ENCODE measurements at places on chromosomes 7 and 10.

- DNase-seq = no peak
Observed at GRCh38 chr7:37311355-37311754, 137.3 kb downstream of the ELMO1 start.

DNA sequence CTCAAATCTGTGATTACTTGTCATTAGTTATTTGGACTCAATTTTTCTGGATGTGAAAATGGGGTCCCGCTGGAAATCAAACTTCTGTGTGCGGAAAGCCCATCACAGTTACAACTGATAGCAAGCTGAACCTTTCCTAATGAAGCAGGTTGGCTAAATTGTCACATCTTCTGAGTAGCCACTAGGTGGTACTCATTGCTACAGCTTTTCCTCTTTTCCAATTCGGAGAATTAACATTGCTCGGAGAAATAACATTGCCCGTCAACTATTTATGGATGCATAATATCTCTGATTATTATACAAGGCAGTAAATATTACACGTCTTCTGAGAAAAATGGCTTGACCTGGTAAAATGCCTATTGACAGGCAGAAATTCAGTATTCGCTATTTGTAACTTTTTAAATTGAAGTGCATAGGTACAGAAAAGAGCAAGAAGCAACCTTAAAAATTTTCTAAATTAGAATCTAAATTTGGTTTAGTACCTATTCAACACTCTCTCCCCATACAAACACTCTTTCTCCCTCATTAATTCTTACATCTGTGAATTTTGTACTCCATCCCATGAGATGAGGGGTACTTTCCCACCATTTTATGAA lies 17.3 kb upstream of the BLOC1S2 start:
- no peak for DNase-seq

- no peak for DNase-seq
Observed at GRCh38 chr7:28939367-28939766, 18.8 kb downstream of the TRIL start.

DNA sequence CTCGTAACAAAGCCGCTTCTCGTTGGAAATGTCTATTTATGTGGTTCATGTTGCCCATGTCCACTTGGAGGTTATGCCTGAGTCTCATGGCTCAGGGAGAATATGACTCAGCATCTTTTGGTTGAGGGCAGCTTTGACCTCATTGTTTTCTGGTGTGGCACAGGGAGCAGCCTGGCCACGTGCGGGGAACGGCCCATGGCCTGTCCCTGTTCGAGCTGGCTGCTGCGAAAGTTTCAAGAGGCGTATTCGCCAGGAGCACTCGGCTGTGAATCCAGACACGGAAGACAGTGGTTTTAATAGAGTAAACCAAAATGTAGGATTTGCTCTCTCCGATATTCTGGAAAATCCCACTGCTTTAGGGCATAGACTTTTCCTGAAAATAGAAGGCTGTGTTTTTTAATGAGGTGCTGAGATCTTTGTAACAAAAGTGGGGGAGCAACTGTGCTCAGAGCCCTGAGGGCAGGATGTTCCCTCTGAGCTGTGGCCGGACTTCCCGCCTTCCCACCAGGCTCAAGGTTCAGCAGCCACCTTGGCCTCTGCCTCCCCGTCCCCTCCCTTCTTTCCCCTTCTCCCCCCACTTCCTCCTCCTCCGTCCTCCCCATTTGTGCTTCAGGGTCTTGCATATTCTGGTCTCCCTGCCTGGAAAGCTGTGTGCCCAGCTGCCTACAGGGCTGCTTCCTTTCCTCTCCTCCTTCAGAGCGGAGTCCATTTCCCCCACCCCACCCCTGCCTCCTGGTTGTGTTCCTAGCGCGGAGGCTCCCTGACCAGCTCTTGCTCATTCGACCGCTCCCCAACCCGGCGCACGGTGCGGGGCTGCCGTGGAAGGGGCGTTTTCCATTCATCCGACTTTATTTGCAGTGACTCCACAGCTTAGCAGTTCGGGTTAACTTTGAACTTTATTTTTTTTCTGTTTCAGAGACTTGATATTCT lies 642.0 kb downstream of the SDK1 start:
- no peak for DNase-seq

- no peak for DNase-seq
Observed at GRCh38 chr7:5333121-5334045, 50.6 kb downstream of the SLC29A4 start.

GRCh38 chr10:127524229-127524628 lies 24.9 kb upstream of the NPS start:
- DNase-seq = no peak

- DNase-seq = no peak
Observed at GRCh38 chr7:6446838-6447580, 745 bp downstream of the DAGLB start.

GRCh38 chr10:71492872-71493271 lies 96.2 kb downstream of the CDH23 start:
- no peak for DNase-seq

DNA sequence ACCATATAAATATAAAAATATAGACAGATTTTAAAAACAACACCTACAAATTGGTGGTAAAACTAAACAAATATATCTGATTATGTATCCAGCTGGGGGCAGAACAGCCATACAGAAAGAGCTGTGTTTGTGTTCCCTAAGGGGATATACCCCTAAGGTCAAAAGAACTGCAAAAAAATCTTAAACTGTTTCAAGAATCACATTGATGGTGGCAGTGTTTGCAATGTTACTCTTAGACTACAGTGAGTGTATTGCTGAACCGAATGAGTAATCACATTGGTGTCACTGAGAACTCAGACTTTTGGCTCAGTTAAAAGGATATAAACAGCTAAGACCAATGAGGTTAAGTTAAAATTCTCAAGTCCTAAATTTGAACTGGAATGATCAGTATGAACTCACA lies 27.1 kb upstream of the PTPRN2 start:
- DNase-seq = no peak

DNA sequence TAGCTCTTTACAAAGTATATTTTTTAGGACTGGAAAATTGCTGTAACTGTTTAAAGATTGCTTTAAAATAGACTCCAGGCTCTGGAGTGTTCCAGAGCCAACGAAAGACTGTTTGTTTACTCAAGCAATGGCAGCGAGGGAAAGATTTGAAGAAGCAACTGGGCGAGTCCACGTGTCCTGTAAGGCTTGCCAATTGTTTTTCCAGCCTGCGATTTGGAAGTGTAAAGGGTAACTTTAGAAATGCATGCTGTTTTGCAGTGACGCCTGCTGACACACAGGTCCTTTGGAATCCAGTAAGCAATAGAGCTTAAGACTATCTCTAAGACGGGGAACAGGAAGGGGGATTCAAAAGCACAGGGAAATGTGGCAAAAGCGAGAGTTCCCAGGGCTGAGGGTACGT lies 55.8 kb downstream of the TACC2 start:
- no peak for DNase-seq

DNA sequence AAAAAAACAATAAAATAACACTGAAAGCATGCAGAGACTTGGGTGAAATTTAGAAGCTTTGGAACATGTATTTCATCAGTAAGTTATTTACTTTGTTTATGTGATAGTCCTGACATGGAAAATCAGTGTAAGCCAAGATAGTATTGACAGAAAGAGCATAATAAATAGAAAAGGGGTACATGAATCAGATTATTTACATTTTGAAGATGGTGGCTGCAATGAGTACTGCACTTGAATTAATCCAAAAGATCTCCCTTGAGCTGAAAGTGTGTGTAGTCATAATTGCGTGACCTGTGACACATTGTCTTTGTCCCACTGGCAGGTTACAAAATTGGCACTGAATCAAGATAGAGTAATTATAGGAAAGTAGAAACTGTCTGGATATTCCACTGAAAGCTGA lies 562.9 kb downstream of the GFRA1 start:
- no peak for DNase-seq

- no peak for DNase-seq
Observed at GRCh38 chr10:113762083-113762482, 10.6 kb downstream of the PLEKHS1 start.

DNA sequence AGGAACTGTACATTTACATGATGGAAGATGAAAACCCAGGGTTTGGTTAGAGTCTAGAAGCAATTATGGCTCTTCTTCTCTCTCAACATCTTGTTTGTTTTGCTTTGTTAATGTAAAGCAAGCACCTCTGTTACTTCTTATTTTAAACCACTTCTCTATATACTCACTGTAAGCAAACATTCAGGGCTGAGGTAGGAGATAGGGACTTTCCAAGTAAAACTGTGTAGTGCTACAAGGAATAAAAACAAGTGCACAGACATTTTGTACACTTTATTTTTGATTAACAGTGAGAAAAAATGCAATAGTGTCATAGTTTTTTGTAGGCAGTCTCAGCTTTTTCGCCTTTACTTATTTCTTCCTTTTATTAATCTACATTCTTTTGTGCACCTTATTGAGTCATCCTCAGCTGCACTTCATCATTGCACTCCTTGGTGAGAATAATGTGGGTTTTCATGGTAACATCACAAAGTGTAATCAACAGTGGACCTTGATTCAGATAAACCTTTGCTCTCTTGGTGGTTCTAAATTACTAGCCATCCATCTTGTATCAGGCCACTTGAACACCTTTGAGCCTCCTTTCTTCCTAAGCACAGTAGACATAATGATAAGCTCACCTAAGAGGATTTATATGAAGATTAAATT lies 52.9 kb downstream of the ELMO1 start:
- no peak for DNase-seq

GRCh38 chr7:148204639-148205304 lies 385.8 kb upstream of the C7orf33 start:
- DNase-seq = no peak

- no peak for DNase-seq
Observed at GRCh38 chr10:90872648-90873020, 860 bp downstream of the RPP30 start.

GRCh38 chr7:151539088-151539671 lies 19.5 kb upstream of the RHEB start:
- DNase-seq = no peak

- no peak for DNase-seq
Observed at GRCh38 chr10:33381451-33382215, 47.2 kb upstream of the NRP1 start.

DNA sequence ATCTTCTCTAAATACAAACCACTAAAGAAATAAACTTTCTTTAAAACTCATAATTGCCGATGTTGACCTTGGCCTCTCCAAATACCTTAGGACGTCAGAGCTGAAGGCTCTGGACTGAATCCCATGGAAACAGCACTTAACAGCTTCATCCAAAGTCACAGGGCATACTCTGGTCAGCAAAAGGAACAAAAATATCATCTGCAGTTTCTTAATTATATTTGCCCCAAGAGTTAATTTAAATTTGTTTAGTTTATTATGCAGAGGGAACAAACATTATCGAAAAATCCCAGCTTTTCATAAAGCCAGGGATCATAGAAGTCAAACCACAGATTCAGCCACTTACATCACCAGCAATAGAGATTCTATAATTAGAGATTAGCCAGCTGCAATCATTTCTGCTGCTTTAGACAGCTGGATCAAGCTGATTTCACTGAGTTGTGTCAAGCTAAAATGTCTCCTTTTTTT lies 20.5 kb upstream of the FAM13C start:
- no peak for DNase-seq

DNA sequence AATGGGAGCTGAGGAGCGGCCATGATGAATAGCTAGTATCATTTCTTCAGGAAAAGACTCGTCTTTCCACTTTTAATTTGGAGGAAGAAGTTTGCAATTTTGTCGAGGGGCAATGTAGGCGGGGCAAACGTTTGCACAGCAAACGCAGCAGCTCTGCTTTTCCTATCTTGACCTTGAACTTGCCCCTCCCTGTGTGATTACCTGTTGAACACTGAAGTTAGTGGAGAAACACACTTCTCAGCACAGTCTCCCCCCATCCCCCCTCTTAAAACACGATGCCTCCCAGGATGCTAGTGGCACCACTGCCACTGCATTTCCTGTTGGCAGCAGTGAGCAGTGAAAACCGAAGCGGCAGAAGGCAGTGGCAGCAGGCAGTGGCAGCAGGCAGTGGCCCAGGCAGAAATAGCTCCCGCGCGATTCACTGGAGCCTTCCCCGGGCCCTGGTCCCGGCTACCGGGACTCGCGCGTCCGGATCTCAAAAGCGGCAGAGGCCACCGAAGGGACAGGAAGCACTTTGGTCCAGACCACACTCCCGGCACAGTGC lies at the start of gene EPDR1:
Gene EPDR1, plus strand, starts transcription at position 336 of the 544 bp plus-strand sequence. CDS start 300 bp downstream, outside the sequence.
- no peak for DNase-seq

GRCh38 chr7:120554960-120555571 lies 282.1 kb downstream of the KCND2 start:
- no peak for DNase-seq

DNA sequence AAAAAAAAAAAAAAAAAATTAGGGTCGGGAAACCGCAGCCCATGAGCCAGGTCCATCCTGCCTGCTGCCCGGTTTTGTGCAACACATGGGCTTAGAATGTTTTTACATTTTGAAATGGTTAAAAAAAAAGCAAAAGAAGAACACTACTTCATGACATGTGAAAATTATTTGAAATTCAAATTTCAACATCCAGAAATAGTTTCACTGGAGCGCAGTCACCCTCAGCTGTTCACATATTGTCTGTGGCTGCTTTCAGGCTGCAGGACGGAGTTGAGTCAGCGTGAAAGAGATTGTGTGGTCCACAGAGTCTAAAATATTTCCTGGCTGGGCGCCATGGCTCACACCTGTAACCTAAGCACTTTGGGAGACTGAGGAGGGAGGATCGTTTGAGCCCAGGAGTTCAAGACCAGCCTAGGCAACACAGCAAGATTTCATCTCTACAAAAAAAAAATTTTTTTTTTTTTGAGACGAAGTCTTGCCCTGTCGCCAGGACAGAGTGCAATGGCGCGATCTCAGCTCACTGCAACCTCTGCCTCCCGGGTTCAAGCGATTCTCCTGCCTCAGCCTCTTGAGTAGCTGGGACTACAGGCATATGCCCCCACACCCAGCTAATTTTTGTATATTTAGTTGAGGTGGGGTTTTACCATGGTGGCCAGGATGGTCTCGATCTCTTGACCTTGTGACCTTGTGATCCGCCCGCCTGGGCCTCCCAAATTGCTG lies 63.9 kb upstream of the ECHDC3 start:
- DNase-seq = no peak

DNA sequence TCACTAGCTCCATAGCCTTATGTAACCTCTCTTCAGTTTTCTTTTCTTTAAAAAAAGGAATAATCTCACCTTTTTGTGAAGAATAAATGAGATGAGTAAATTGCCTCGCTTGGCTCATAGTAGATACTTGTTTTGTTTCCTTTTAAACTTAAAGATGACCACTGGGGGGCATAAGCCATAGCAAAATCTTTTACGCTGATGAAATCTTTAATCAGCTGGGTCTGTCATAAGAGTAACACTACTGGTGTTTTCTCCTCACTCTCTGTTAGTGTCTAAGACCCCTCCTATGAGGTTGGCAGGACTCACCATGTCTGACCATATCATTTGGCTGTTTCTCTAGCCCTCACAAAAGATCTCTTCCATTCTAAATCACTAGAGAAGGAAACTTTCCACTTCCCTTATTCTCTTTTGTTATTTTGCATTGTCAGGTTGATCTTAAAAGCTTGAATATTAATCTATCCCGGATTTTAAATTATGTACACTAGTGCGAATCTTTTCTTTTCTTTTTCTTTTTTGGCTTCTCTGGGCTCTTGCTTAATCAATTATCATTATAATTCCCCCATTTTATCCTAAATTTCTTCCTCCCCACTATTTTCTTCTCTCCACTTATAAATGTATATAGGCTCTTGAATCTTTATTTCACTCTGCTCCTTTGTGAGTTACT lies 12.5 kb downstream of the STAG3 start:
- DNase-seq = no peak

Data from activated CD4-positive, CD25-positive, alpha-beta regulatory T cell (primary cell).